Activated naive CD8-positive, alpha-beta T cell treated with anti-CD3 and anti-CD28 coated beads, Interleukin-2, amount 50 U/mL, for 24 hours (primary cell): ENCODE measurements at places on chromosomes 5 and 9.
A peak's percentile ranks its signal among the peaks of the same experiment; 100 is the strongest.

DNA sequence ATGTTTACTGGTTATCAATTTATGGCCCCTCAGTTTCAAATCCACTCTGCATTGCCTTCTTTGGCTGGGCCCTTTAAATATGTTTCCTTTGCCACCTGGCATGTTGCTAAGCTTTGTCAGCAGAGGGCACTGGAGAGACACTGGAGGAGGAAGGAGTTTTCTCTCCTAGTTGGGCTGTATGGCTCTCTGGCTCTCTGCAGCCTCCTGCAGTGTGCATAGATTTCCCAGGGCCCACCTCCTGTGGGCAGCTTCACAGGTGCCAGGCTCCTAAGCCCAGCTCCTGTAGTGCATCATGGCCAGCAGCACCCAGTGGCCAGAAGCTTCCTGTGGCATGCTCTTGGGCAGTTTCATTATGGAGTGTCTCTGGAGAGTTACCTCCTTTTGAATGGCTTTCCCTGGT, 23.3 kb downstream of the CAVIN4 start:
- no peak overlapping the region for H3K27ac ChIP-seq
- peaks cover 23% of the 10 kb centered on the region for H3K4me1 ChIP-seq
- DNase-seq = peak; percentile 47
- no peaks in the 10 kb centered on the region for H3K27me3 ChIP-seq

DNA sequence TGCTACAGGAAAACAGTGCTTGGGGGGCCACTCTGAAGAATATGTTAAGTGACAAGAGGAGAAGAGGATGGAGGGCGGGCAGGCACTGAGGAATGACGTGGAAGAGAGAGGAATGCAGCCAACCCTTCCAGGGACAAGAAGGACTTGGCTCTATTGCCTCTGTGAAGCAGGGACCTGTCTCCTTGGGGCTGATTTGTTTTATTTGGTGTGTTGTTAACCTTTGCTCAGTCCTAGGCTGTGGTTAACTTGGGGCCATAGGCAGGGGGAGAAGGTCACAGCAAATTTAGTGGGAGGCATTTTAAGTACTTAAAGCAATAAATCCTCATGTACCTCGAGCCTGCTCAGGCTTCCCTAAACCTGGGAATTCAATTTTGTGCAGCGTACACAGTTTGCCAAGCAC, 39.9 kb downstream of the KIF4B start:
- H3K4me1 ChIP-seq = no peaks in the 10 kb centered on the region
- no peaks in the 10 kb centered on the region for H3K36me3 ChIP-seq
- peaks cover 2% of the 10 kb centered on the region for H3K27me3 ChIP-seq
- no peak for DNase-seq
- H3K4me3 ChIP-seq = no peak overlapping the region
- no peak overlapping the region for H3K27ac ChIP-seq

GRCh38 chr9:130119519-130120298, 52.5 kb upstream of the NCS1 start:
- H3K4me1 ChIP-seq = peaks cover 9% of the 10 kb centered on the region
- no peaks in the 10 kb centered on the region for H3K27me3 ChIP-seq
- no peak overlapping the region for H3K4me3 ChIP-seq
- DNase-seq = no peak
- peaks cover 9% of the 10 kb centered on the region for H3K36me3 ChIP-seq
- no peak overlapping the region for H3K27ac ChIP-seq

GRCh38 chr9:37596504-37596903, 4.1 kb upstream of the TOMM5 start:
- peaks cover 24% of the 10 kb centered on the region for H3K27me3 ChIP-seq
- H3K36me3 ChIP-seq = peaks cover 12% of the 10 kb centered on the region
- no peak overlapping the region for H3K4me3 ChIP-seq
- no peak overlapping the region for H3K27ac ChIP-seq
- DNase-seq = no peak

GRCh38 chr5:74401281-74401945, 239.1 kb downstream of the ENC1 start:
- no peak for DNase-seq
- H3K27ac ChIP-seq = no peak overlapping the region
- peaks cover 2% of the 10 kb centered on the region for H3K27me3 ChIP-seq
- no peak overlapping the region for H3K4me3 ChIP-seq
- H3K36me3 ChIP-seq = no peaks in the 10 kb centered on the region
- H3K4me1 ChIP-seq = peaks cover 3% of the 10 kb centered on the region

- H3K4me1 ChIP-seq = peaks cover 15% of the 10 kb centered on the region
- no peak for DNase-seq
- no peaks in the 10 kb centered on the region for H3K36me3 ChIP-seq
- H3K4me3 ChIP-seq = no peak overlapping the region
Measured at GRCh38 chr9:129242191-129242941, 64.3 kb upstream of the IER5L start.

DNA sequence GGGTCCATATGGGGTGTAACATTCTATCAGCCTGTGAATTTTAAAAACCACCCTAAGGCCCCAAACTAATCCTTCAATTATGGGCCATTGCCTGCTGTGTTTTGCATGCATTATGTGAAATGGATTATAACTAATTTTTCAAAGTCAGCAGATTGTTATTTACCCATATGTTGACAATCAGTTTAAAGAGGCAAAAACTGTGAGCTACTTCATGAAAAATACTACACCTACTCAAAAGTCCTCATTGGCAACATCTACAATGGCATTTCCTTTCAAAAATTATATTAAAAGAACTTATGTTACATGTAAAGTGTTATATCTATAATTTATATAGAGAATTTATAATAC, 49.0 kb upstream of the KIF2A start:
- DNase-seq = no peak
- H3K27ac ChIP-seq = peak overlapping the region; percentile 92
- peak overlapping the region; percentile 60 for H3K4me3 ChIP-seq
- peaks cover 15% of the 10 kb centered on the region for H3K36me3 ChIP-seq

- no peak overlapping the region for H3K4me3 ChIP-seq
- H3K27ac ChIP-seq = no peak overlapping the region
- no peak for DNase-seq
- no peaks in the 10 kb centered on the region for H3K4me1 ChIP-seq
- no peaks in the 10 kb centered on the region for H3K27me3 ChIP-seq
Measured at GRCh38 chr9:12516031-12516430, 177.2 kb upstream of the TYRP1 start.
